ENCODE measurements at places on chromosomes 7 and 10.

- no peak for DNase-seq
Observed at GRCh38 chr7:21642422-21642821, 99.6 kb downstream of the DNAH11 start.

- DNase-seq, result no peak
Observed at GRCh38 chr7:27073076-27073475, 22.7 kb downstream of the HOXA1 start.

GRCh38 chr7:29488203-29488970, 75.2 kb upstream of the PRR15 start:
- DNase-seq, result no peak

- DNase-seq, result no peak
Observed at GRCh38 chr10:78405231-78405630, 371.6 kb downstream of the RPS24 start.

- DNase-seq, result peak; percentile 74
Observed at GRCh38 chr10:3776796-3777571, 8.0 kb downstream of the KLF6 start.

GRCh38 chr7:155533827-155534690, 12.3 kb downstream of the CNPY1 start:
- DNase-seq, result peak; percentile 30

DNA sequence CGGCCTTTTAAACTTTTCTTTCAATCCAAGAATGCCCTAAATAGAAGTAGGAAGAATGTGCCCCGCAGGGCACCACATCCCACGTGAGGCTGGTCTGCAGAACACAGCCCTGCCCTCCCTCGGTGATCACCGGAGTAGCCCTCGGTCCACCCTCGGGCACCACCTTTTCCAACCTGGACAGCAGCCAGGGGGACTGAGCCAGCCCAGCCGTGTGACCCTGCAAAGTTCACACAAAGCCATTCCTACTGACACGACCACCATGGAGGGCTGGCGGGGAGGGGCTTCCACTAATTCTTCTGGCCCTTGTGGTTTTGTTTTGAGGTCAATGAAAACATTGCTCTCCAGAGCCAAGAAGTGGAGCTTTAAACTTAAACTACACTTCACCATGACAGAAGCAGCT, 132.2 kb downstream of the TCERG1L start:
- no peak for DNase-seq

GRCh38 chr10:49834976-49835375, 72.9 kb upstream of the OGDHL start:
- no peak for DNase-seq

DNA sequence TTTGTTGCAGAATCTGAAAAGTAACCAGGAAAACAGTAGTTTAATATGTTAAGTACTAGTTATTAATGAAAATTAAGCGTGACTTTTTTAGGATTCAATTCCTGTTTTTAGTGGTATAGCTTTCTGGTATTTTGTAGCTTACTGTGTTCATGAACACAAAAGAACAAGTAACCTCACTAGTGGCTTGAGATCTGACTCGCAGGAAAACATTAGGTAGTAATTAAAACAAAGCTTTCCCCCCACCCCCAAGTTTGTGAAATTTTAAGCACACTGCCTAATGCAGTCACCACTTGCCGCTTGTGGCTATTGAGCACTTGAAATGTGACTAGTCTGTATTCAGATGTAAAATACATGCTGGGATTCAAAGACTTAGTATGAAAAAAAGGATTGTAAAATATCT, 102.5 kb upstream of the RPA3 start:
- DNase-seq, result no peak

GRCh38 chr7:5599543-5600200, 176.0 kb upstream of the TNRC18 start:
- DNase-seq, result no peak

DNA sequence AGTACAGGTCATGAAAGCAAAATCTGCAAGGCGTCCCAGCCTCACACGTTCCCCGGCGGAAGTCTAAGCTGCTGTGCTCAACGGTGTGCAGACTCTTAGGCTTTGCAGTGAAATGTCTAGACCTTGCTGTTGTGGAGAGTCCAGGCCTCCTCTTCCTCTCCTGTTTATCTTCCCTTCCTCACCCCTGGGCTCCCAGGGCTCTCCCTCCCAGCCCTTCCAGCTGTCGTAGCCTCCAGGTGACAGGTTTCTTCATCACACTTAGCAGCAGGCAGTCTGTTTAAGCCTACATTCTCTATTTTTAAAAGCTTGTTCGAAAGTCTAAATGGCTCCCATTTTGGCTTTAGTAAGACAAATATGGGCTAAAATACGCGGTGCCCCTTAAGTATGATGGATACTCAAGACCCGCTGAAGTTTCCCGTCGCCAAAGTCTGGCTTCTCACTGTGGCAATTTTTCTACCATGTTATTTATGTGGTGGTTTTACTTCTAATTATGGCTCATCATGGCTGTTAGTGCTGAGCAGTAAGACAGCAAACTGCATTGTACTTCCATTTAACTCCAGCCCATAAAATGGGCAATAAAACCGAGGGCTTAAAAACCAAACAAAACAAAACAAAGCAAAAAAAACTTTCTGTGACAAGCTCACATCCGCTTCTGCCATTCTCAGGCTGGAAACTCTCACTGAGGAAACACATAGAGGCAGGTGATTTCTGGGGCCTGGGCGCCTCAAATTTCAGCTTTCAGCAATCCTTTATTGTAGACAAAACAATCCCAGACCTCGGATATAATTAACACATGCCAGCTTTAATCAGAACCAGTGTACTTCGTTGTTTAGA, 243.2 kb downstream of the SNX10 start:
- DNase-seq, result no peak

GRCh38 chr7:140330595-140330994, 67.7 kb downstream of the SLC37A3 start:
- DNase-seq, result no peak

DNA sequence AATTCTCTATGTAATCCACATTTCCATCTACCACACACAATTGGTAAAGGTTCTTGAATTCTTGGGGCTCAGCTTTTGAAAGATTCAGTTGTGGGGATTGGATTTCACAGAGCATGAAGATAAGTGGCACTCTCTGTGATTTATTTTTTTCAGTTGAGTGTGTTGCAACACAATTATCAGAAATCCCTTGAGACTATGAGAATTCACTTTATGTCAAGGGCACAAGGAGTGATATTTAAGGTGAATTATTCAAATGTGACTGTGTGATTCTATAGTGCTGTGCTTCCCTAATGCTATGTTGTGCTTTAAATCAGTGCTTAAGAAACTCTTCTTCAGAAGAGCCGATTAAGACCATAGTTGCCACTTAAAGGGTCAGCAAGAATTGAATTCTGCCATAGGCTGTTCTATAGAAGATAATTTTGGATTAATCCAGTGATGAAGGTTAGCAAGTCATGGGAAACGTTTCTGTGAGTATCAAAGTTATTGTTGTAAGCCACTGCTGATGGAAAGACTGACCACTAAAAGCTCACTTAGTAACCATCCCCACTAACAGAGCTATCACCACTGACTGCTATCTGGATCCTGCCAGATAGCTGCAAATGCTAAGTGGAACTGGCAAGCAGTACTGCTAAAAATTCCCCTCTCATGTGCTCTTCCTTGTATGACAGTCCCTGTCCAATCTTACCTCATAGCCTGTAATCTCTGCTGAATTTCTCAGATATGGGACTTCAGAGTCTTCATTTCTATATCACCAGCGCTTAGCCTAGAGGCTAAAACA, 134.0 kb upstream of the SEMA3D start:
- no peak for DNase-seq

DNA sequence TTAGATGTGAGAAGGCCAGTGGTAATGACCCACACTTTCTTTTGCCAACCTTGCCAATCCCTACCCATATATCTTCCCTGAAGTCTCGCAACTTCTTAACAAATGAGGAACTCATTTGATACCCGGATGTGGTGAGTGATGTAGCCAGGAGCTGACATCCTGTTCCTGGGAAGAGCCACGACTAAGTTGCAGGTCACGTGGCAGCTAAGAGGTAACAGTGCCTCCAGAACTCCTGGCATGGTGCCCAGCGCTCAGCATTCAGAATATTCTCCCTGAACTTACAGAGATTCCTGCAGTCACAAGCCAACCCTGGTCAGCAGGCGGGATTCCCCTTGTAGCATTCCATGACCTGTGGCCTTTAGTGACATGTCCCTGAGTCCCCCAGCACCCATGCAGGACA, 282.5 kb downstream of the GALNT17 start:
- no peak for DNase-seq

DNA sequence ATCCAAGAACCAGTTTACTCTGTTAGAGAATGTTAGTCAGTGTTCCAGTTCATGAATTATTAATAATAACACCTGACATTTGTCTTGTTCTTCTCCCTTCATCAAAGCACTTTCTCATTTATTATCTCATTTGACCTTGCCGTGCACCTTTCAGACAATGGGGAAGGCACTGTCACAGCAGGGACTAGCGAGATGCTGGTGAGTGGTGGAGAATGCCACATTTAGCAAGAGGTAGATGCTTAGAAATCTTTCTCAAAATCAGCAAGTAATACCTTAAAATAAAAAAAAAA, 34.2 kb upstream of the XRCC2 start:
- DNase-seq, result no peak

DNA sequence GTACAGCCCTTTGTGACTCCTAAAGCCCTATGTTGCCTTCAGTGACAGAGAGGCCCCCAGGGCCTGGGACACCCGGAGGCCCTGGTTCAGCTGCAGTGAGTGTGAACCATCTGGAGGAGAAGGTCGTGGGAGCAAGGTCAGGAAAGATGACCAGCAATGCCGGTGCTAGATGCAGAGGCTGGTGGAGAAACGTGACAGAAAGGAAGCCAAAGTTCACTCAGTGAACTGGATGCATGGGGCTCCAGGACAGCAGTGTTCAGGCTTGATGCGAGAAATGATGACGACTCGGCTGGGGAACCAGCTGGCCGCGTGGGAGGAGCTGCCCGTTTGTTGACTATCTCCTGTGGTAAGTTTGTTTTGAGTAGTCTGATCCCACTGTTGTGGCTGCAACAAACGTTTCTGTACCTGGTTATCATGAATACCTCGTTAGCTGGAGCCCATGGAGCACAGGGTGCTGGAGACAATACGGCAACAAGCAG, 54.1 kb upstream of the MKRN1 start:
- DNase-seq, result no peak

DNA sequence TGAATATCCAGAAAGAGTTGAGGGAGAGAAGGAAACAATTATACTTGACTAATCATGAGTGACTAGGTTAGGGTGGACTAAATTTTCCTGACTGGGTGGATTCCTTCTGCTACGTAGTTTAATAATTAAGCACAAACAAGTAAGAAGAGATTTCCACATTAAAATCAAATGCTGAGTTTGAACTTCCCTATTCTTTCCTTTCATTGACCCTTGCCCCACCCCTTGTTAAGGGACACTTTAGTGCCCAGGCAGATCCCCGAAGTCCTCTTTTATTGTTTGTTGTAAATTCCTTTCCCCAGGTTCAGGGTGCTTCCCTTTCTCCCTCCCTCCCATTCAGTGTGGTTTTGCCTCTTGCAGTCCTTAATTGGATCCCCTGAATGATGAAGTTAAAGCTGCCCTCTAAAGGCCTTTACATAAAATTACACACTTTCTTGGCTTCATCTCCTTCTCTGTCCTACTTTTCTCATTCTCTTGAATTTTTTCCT, 8.8 kb upstream of the SPAM1 start:
- peak; percentile 14 for DNase-seq

DNA sequence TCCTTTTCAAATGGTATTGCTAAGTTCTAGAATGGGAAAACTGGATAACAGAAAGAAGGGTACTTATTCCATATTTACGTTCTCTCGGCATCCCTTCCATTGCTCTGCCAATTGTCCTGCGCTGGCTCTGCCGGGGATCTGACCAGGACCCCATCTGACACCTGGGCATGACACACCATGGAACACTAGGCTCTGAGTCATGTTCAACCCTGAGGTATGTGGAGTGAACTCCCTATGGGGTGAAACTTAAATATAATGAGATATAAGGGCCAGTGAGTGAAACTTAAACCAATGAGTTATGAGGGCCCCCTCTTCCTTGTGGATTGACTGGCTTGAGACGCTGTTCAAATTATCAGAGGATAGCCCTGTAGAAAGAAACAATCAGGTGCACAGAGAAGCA, 55.1 kb upstream of the ZEB1 start:
- DNase-seq, result peak; percentile 13

DNA sequence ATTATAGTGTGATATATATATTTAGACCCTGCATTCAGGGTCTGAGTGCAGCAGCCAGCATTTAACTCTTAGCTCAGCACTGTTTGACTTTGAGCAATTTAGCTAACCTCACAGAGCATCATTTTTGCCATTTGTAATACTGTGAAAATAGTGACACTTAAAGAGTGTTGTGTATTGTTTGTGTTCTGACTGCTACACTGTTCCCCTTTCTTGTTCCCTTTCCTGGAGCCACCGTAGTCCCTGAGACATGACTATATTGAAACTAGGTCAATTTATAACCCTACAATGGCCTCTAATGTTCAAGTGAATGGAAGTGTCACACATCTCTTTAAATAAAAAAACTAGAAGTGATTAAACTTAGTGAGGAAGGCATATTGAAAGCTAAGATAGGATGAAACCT, 20.3 kb upstream of the CD36 start:
- no peak for DNase-seq

DNA sequence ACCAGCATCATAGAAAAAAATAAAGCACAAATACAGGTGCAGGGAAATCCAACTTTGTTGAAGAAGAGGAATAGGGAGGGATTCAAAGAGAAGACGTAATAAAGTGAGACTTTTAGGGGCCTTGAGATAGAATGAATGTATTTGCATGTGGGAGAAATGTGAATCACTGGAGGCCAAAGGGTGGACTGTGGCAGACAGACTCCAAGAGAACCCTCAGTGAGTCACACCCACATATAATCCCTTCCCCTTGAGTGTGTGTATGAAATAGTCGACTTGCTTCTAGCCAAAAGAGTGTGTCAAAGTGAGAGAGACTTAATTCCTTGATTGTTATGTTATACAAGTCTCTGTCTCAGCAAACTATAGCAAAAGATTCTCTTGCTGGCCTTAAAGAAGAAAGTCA, 101.3 kb upstream of the GHITM start:
- DNase-seq, result no peak

DNA sequence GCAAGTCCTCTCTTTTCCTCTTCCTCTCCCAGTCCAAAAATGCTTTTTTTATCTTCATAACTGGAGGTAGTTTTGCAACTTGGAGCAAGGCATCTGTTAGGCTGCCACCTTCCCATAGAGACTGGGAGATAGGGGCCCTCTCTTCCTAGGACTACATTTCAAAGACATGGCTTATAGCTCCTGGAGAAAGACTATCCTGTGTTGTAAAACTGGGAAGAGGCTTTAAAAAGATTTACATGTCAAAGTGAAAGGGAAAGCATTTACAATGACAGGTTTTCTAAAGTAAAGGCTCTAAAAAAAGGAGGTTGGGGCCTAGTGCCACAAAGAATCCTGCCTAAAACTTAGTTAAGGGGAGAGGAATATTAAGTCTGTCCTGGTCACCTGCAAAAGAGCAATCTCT, 82.2 kb upstream of the SEMA3E start:
- no peak for DNase-seq
